Activated CD8-positive, alpha-beta memory T cell treated with anti-CD3 and anti-CD28 coated beads for 1 hour (primary cell): ENCODE measurements at places on chromosomes 7 and 10.

DNA sequence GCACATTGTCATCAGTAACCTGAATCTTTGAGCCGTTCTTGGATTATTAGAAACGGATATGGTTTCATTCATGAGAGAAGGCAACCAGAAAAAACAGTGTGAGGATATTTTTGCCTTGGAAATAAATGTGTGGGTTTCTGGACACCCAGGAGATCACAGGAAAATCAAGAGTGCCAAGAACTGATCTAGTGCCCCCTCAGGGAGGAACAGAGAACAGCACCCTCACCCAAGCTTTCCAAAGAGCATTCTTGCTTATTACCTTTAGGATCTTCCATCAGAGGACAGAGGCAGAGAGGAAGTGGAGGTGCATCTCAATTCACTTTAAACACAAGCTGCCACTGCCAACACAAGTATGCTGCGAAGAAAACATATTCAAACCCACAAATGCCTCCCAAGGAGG lies 851.5 kb upstream of the COBL start:
- DNase-seq = no peak

- no peak for DNase-seq
These were observed 79.4 kb upstream of the DDC start for GRCh38 chr7:50644586-50644985.

DNA sequence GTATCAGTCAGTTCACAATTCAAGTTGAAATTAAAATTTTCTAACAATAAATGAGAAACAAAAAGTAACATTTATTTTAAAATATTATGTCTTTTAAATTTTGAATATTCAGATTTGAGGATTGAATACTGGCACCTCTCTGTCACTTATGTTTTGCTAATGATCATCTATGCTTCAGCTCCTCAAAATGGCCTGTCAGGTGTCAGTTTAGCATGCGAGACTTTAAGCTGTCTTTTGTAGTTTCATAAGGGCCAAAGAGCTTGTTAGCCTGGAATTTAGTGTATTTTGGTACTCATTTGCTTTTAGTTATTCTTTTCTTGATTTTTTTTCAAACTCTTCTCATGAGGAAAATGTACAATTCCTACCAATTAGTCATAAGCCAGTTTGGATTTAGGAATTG lies 102.0 kb upstream of the RPA3 start:
- DNase-seq = no peak

DNA sequence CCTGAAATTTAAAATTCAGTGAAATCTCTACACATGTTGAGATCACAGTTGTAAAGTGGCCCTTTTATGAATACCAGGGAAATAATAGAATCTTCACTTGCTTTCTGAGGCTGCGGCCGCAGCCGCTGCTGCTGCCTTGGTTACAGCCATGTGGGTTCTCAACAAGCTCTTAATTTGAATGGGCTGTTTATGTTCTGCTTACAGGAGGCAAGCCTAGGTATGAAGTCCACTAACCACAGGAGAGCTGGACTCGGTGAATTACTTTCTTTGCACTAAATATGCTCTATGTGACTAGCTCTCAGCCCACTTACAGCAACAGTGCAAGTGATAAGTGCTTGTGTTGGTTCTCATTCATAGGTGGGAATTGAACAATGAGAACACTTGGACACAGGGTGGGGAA lies 410.8 kb downstream of the SFMBT2 start:
- DNase-seq = no peak

DNA sequence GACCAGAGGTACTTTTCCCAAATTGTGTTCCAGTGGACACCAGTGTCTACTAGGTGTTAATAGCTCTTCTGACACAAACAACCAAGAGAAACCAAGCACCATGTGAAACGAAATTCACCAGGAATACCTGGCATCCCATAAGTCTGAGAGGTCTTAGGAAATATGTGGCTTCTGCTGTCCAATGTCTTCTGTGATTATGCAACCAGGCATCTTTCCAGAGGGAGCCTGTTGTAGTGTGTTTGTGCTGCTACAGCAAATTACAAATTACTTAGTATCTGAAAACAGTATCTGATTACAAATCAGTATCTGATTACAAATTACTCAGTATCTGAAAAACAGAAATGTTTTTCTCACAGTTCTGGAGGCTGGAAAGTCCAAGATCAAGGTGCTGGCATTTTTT lies 133.6 kb upstream of the NPVF start:
- DNase-seq = no peak

- DNase-seq = no peak
These were observed 25.0 kb downstream of the YKT6 start for GRCh38 chr7:44225566-44226395.

GRCh38 chr7:140364819-140365218 lies 33.5 kb downstream of the SLC37A3 start:
- DNase-seq = no peak

DNA sequence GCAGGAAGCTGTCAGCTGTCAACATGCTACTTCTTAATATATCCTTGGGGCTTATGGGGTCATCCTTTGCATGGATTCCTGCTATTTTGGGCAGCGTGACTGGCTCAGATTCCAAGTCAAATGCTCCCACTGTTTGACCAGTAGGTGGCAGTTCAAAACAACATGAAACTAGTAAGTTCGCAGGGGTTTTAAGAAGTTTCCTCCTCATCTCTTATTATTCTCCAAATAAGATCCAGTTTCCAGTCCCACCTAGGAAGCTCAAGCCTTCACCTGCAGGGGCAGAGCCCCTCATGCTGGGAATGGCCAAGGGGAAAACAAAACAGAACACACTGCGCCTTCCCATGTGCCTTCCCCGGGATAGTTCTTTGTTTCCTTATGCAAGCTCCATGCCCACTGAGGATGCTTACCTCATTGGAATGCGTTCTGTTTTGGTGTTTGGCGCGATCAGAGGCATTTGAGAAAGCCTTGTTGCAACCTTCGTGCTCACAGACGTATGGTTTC lies 259.8 kb downstream of the GLI3 start:
- DNase-seq = no peak

DNA sequence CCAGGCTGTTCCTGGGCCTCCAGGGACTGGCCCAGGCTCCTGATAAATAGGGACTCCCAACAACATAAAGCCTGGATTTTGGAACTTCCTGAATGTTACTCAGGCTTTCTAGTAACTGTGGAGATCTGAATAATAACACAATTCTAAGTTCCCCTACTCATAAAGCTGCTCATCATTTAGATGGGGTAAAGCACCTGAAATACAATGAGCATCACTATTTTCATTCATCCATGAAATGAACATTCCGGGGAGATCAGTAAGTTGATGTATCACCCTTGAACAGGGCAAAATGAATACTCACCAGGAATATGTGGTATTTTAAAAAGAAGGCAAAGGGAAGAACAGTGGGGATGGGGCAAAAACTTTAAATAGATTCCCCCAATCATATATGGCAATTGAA lies 48.3 kb upstream of the ATRNL1 start:
- no peak for DNase-seq

DNA sequence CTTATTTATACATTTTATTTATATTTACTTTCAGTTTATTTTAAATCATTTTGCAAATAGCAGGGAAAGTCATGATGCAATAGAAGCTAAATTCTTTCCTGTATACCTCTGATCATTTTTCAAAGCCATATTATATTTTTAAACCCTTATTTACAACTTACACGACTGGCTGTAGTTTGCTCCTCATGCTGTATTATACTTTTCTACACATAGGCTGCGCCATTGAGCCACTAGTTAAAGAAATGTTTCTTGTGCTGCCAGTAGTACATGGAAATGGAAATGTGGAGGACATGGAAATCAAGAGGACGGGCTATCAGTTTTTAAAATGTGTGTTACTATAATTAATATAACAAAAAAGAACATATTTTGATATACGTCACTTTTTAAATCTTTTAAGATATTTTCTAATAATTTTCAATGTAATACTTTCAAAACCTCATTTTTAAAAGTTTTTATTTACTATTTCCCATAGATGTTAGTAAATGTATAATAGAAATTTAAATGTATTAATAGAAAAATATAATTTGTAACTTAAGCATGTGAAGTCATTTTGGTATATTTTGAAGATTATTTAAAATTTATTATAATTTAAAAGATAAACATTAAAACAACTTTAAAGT lies 118.5 kb downstream of the VTI1A start:
- DNase-seq = no peak

GRCh38 chr7:110007320-110008063 lies 1083.4 kb upstream of the LRRN3 start:
- DNase-seq = no peak

DNA sequence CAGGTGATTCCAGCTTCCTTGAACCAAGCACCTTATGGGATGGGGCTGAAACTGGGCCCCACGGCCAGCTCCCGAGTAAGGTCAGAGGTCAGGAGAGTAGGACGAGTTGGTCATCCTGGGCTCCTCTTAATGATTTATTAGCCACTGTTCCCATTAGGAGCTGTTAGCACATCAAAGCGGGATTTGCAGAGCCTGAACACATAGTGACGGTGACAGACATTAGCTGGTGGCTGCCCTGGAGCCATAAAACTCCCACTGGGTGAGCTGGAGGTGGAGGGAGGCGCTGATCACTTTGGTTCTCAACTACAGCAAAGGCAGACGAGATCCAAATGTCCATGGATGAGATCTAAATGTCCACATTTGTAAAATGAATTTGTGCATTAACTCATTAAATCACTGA lies 48.1 kb downstream of the COL13A1 start:
- DNase-seq = no peak

DNA sequence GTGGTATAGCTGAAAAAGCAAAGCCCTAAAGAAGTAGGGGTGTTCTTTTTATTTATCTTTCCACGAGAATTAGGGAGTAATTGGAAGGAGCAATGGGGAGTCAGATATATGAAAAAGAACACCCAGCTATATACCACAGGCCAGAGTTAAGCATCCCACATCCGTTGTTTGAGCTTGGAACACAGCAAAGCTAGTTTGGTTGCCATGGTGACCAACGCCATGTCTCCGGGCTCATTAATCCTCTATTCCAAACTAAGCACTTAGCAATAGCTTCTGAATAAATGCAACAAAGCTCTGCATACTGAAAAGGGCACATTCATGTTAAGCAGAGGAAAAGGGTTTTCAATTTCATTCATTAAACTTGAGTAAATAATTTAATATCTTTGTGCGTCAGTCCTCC lies 23.5 kb downstream of the ASB4 start:
- no peak for DNase-seq

DNA sequence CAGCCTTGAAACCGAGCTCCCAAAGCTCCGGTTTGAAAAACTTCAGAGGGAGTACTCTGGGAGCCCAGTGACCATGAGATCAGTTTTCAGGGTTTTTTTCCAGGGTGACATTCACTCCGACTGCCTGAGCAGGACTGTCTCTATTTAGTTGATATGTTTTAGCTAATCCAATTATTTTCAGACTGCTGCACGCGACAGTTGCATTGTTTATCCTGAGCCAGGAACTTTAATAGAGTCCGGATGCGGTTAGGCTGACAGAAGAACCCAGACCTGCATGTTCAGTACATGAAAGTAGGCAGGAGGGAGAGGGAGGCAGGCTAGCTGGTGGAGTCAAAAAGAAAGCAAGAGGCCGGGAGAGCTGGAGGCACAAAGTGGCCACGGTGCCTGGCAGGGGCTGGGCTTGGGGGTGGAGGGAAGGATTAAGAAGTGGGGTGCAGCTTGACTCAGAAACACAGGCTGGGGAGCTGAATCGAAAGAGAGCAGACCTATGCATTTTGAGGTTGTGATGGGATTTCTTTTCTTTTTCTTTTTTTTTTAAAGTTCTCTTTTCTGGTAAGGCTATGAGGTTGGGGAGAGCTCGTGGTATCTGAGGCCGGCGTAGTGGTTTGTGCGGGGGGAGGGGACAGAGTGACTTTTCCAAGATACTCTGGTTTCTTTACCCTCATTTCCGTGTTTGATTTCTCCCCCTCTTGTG lies 5.7 kb downstream of the GATA3 start:
- DNase-seq = no peak

DNA sequence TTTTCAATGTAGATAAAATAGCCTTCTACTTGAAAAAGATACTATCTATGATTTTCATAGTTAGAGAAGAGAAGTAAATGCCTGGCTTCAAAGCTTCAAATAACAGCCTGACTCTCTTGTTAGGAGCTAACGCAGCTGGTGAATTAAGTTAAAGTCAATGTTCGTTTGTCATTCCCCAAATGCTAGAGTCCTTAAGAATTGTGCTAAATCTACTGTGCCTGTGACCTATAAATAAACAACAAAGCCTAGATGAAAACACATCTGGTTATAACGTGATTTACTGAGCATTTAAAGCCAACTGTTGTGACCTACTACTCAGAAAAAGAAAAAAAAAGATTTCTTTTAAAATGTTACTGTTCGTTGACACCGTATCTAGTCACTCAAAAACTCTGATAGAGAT lies 134.7 kb downstream of the POLR1F start:
- no peak for DNase-seq

GRCh38 chr7:15839416-15840100 lies 153.1 kb upstream of the MEOX2 start:
- no peak for DNase-seq

GRCh38 chr10:31708474-31708873 lies 220.2 kb downstream of the ARHGAP12 start:
- no peak for DNase-seq

GRCh38 chr10:104750291-104750690 lies 109.2 kb downstream of the SORCS3 start:
- DNase-seq = no peak

GRCh38 chr10:5814110-5815107 lies 1.2 kb upstream of the GDI2 start:
- no peak for DNase-seq

DNA sequence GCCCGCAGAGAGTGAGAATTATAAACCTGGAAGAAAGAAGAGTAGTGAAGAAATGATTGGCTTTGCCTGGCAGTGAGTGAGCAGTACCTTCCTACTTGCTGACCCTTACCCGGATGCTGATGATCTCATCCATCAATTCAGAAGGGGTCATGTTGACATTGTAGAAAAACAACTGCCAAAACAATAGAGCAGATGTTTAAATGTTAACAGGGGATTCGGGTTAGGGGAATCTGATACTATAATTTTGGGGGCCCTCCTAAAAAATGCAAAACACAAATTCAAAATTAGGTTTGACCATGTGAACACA lies 78.1 kb downstream of the MYOF start:
- no peak for DNase-seq

- DNase-seq = no peak
These were observed 101.9 kb upstream of the NPS start for GRCh38 chr10:127447197-127447596.

GRCh38 chr10:24113901-24114300 lies 95.0 kb upstream of the KIAA1217 start:
- no peak for DNase-seq

- no peak for DNase-seq
These were observed at the start of gene MARVELD1 for GRCh38 chr10:97713339-97713825. Gene MARVELD1, plus strand, starts transcription at chr10:97713730. Its CDS starts 147 bp downstream, at chr10:97713877.

- DNase-seq = no peak
These were observed 703.2 kb downstream of the XPNPEP1 start for GRCh38 chr10:109219935-109220605.
